ENCODE measurements at places on chromosomes 16 and 17. TPM values are rescaled to one million over a fixed set of nuclear protein-coding genes. Genes with fewer than 3 reads are reported as not detected.
A peak's percentile ranks its signal among the peaks of the same experiment; 100 is the strongest.

DNA sequence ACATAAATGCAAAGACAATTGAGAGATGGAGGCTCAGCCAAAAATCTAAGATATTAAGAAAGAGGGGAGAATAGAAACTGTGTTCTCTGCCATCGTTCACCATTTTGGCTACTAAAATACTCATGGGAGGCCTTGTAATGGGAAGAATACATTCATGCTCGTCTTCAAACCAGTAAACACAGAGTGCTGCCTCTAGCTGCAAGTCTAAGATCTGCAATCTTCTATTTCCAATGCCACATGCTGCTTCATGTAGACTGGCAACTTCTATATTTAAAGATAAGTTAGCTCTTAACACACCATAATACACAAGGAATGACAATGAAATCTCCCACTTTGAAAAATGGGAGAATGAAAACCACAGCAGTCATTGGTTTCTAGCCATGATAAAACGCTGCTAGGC is 387.3 kb downstream of the HS3ST3B1 start:
- DNase-seq: no peak

DNA sequence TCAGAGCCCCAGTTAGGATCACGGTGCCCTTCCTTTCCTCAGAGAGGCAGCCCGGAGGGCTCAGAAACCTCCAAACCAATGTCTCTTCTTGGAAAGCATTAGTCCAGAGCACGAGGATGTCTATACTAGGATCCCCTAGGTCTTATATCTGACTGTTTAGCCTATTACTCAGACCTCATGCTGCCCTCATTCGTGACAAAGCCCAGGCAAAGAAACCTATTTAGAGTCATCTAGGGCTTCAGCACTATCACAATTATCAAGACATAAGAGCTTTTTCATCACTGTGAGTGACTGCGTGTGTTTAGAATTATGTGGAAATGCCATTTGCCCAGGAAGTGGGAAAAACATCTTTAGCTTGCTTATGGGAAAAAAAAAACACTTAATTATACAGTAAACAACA is 159.8 kb upstream of the NOL11 start:
- DNase-seq: peak; percentile 49

DNA sequence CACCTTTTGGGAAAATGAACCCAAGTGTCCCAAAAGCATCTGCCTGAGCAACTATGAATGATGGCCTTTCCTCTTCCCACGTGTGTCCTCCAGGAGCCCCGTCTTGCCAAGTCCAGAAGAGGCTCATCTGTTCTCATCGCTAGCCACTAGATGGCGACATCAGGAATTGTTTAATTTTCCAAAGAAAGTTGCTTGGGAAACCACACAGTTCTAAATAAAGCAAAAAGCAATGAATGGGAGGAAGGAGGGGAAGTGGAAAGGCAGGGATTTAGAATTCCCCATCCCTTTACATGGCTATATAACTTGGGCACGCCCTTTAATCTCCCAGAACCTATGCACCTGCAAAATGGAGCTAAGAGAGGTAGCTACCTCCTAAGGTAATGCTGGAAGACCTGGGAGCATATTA is 9.0 kb upstream of the CDH5 start:
- DNase-seq: peak; percentile 91

- DNase-seq: no peak
Measured at GRCh38 chr17:65433592-65433991, 127.9 kb downstream of the AXIN2 start.

- DNase-seq: peak; percentile 40
Measured at GRCh38 chr16:81006211-81006812, 373 bp downstream of the CMC2 start.

DNA sequence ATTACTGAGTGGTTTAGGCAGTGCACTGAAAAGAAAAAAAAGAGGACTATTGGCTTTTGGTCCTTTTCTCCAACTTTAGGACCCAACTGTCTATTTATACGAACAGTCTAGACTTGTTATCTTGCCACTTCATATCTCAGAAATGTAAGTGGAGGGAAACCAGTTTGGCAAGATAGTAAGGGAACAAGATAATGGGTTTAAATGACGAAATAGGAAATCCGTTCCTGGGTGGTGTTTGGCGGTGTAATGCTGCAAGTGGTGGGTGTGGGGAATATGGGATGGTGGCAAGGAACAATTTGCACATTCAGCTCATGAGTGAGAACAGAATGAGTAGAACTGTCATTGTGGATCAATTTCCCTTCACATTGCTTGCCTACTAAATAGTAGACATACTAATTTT is 44.7 kb downstream of the GRB7 start:
- DNase-seq: peak; percentile 89

DNA sequence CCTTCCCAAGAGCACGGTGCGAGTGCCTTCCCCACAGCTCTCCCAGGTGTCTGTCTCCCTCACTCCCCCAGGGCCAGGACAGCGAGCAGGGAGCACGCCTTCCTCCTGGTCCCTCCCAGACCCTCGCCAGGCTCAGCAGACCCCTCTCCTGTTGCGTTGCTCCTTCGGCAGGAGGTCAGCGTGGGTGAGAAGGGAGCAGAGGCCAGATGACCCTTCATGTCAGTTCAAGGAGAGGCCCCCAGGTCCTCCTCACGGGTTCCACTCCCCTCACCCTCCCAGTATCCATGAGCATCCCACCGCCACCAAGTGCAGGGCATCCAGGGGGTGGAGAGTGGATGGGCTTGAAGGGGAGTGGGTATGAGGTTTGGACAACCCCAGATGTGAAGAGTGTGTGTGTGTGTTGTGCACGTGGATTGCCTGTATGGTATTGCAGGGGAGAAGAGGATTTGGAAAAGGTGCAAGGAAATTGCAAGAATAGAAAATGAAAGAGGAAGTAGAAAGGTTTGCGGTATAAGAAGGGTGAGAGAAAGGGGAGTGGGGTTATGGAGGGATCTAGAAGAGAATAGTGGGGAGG is 17.7 kb downstream of the SGCA start:
- peak; percentile 55 for DNase-seq

- no peak for DNase-seq
Measured at GRCh38 chr17:58913552-58913951, 157.9 kb downstream of the PPM1E start.

DNA sequence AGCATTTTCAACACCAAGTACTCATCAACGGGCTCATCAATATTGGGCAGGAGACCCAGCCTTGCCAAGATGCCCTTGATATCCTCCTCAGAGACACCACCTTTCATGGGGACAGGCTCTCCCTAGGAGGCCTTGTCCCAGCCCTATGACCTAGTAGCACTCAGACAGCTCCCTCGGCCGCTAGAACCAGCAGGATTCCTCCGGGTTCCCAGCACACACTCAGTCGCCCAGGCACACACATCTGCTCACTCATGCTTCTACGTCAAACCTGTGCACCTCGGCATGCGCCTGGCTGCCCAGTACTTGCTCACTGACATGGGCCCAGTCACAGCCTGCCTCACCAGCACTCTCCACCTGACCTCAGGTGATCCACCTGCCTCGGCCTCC is 17.0 kb downstream of the SRCIN1 start:
- DNase-seq: no peak

GRCh38 chr17:43354371-43354770 is 44.4 kb upstream of the ARL4D start:
- no peak for DNase-seq

GRCh38 chr17:35931794-35932425 is 1.3 kb upstream of the RDM1 start:
- DNase-seq: peak; percentile 70

- DNase-seq: no peak
Measured at GRCh38 chr17:21218831-21219380, 4.9 kb upstream of the TMEM11 start.

Gene HSD17B2
- 0.09 TPM for total RNA-seq

Gene ALOX15
- total RNA-seq: not detected

Gene SMPD3
- not detected for total RNA-seq

Gene CX3CL1
- total RNA-seq: 0.33 TPM

Gene SLC16A3
- 44.6 TPM for total RNA-seq

Gene CAPNS2
- 1.7 TPM for total RNA-seq

Gene SULT1A4
- 1.3 TPM for total RNA-seq

Gene CALB2
- 0.36 TPM for total RNA-seq

Gene DNASE1
- total RNA-seq: 5.8 TPM

Gene PIGL
- 13.8 TPM for total RNA-seq

Data from fibroblast of the aortic adventitia (primary cell).